ENCODE measurements at places on chromosomes 1 and 21. TPM values are rescaled to one million over a fixed set of nuclear protein-coding genes. Genes with fewer than 3 reads are reported as not detected.

Gene BSND
- total RNA-seq, result not detected

Gene LMX1A
- total RNA-seq, result not detected

Gene SCNM1
- 29.8 TPM for total RNA-seq

Gene CD160
- not detected for total RNA-seq

Gene S100A3
- total RNA-seq, result 2.4 TPM

Gene PER3
- 6.6 TPM for total RNA-seq

Gene ENTREP3
- 10.3 TPM for total RNA-seq

Gene HES5
- not detected for total RNA-seq

Gene MPL
- total RNA-seq, result 0.86 TPM

Gene TARBP1
- total RNA-seq, result 18.6 TPM

Gene DHX9
- total RNA-seq, result 186 TPM

Gene C1orf50
- total RNA-seq, result 3.3 TPM

Gene CXADR
- 5.6 TPM for total RNA-seq

Gene PWP2
- 1.8 TPM for total RNA-seq

Gene SLAMF1
- total RNA-seq, result under 0.01 TPM

Gene RAP1GAP
- total RNA-seq, result not detected
